B cell (primary cell): ENCODE measurements at places on chromosomes 3 and 15.
A peak's percentile ranks its signal among the peaks of the same experiment; 100 is the strongest.

DNA sequence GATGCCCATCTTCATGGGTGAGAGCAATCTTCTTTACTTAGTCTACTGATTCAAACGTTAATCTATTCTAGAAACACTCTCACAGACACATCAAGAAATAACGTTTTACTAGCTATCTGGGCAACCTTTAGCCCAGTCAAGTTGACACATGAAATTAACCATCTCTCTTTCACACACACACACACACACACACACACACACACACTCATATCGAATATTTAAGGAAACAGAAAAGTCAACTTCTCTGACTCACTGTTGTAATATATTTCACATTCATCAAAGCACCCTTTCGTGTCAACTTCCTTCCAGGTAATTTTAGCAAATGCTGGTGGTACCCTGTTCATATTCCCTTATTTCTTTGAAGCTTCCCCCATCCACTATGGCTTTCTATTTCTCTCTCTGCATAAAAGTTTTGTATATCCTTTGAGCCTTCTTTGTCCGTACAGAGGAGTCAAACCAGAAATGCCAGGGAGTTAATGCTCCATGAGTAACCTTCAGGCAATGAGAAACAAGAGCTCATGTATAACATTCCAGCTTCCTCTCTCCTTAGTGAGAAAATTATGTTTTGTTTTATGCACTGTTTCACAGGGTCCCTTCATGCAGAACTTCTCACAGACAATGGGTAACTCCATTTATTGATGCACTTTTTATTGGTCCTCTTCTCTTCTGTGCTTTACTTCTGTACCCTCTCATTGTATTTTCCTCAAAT is 335.5 kb upstream of the CBLB start:
- no peak for DNase-seq

GRCh38 chr3:47512416-47513124 is 942 bp downstream of the ELP6 start:
- peak; percentile 57 for DNase-seq

GRCh38 chr3:157573281-157573680 is 70.1 kb upstream of the VEPH1 start:
- no peak for DNase-seq

DNA sequence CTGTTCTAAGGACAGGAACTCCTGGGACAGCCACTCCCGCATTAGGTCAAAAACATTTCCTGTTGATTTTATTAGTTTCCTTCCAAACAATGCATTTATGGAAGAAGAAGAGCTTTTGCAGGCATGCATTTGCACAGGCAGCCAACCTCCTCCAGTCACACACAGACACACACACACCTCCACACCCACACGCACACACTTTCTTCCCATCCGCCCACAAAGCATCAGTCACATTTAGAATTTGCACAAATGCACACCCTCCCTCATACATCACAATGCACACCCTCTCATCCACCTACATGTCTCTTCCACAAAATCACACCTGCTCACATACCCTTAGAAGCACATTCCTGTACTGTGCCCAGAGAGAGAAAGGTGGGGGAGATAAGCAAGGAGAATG is 4.1 kb upstream of the TYRO3 start:
- DNase-seq = no peak

- DNase-seq = no peak
These were observed 12.0 kb downstream of the CGGBP1 start for GRCh38 chr3:88046766-88047165.

- DNase-seq = no peak
These were observed 3.0 kb downstream of the DLL4 start for GRCh38 chr15:40932156-40932555.

- DNase-seq = no peak
These were observed 33.0 kb downstream of the SNRK start for GRCh38 chr3:43319376-43319775.

DNA sequence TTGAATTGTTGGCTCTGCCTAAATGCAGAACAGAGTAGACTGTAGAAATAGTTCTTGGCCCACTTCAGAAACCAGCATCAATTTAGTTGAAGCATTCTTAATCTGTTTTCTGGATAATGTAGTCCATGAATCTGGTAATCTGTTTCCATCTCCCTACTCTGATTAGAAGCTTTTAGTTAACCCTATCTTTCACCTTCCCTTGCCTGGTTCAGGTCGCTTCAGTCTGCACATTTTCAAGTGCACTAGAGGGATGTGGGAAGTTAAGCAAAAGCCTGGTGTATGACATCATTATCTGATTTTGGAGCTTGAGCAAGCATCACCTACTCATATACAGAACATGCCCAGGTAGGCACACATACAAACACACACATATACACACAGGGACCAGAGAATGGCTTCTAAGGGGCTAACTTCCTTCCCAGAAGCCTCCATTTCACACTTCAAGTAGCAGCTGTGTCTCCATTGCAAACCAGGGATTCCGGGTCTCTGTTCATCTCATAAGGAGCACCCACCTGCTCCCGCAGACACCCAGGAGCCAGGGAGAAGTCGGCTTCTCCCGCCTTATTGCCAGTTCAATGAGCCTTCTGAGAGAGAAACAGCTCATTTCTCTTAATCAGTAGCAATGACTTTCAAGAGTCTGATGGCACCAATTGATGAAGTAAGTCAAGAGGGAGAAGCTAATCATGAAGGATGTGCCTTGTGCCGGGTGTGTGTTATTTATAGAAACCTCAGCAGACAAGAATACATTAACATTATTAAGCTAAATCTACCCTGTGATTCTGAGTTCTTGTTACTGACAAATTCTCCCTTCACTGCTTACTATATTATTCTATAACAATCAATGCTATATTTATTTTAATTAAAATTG is 347.9 kb upstream of the STAC start:
- no peak for DNase-seq

DNA sequence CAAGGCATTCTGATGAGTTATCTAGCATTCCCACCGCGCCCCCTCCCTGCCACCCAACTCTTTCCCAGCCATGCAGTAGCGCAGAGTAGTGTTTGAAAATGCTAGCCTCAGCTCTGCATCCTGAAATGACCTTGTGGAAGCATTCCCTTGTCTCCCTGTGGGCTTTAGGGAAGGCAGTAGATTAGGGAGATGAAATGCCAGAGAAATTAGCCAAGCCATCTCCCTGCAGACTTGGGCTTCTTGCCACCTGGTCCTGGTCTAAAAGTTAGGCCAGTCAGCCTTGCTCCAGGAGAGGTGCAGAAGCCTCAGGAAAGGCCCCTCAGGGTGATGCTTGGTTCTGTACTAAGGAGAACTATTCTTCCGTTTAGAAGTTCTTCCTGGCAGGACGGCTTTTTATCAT is 231.2 kb downstream of the CACNA2D3 start:
- DNase-seq = no peak

DNA sequence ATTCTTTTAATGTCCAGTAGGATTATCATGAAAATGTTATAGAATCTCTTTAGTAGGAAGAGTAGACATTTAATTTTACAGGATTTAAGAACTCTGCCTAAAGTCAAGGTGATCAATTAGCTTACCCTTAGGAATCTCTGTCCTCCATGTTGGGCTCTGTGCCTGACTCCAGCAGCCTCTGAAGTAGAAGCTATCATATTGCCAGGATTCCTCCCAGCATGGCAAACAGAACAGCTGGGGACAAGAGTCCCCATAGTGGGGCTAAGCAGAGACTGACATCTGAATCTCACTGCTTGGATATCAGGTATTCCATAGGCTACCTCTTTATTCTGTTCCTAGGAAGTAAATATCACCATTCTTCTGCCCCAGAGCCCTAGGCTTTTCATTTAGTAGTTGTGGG is 1.5 kb downstream of the SLC15A2 start:
- no peak for DNase-seq

- no peak for DNase-seq
These were observed 99.7 kb downstream of the LRIG1 start for GRCh38 chr3:66401157-66401550.

GRCh38 chr3:112096176-112096575 is 10.0 kb downstream of the C3orf52 start:
- DNase-seq = no peak

- peak; percentile 81 for DNase-seq
These were observed 2.5 kb downstream of the XIRP1 start for GRCh38 chr3:39189959-39190269.

GRCh38 chr3:148981273-148981672 is 10.1 kb upstream of the GYG1 start:
- DNase-seq = no peak

DNA sequence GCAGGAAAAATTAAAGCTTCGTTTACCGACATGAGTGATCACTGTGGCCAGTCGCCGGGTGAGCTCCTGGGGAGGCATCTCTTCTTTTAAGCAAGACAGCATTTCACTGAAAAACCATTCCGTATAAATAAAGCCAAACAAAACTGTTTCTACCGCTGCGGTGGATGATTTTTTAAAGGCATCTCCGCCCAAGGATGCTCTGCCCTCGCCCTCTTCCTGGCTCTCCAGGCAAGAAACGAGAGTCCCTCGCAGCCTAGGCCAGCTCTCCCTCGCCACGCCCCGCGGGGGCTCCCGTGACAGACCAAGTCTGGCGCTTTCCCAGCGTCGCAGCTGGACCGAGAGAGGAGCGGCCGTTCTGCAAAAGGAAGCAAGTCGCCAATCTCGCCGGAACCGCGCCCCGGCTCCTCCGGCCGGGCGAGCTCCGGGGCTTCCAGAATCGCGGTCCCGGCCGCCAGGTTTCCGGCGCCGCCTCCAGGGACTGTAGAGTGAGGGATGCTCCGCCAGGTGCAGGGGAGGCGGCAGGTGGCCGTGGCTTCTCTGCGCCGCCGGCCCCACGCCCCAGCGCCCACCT is 458 bp downstream of the MCF2L2 start:
- no peak for DNase-seq

DNA sequence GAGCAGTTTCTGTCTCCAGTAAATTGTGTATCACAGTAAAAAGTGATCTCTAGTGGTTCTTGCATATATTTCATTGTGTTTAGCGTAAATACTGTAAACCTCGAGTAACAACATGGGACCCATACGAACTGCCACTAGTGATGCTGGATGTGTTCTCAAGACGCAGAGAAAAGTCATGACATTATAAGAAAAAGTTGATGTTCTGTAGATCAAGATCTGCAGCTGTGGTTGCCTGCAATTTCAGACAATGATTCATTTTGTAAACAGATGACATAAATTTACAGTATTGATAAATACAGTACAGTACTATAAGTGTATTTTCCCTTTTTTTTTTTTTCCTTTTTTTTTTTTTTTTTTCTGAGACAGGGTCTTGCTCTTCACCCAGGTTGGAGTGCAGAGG is 100.1 kb downstream of the DPH6 start:
- no peak for DNase-seq

DNA sequence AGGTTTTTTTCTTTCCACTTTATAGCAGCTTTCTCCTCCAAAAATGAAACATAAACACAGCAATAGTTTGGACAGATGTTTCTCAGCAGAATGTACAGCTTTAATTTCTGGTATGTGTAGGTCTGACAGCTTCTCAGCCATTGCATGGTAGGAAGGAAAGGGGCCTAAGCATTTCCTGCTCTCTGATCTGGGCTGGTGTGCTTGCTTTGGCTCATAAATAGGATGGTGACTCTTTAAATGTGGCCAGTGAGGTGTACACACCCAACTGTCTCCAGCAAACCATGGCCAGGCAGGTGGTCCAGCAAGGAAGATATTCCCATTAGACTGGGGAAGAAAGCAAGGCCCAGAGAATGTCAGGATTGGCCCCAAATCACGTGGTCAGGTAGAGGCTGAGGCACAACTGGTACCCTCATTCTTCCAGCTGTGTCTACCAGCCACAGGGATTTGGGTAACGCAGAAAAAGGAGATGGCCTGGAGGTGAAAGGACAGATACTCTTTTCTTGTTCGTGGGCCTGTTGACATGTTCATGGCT is 52.1 kb downstream of the ITGA11 start:
- no peak for DNase-seq

- no peak for DNase-seq
These were observed 420.4 kb downstream of the EPHA3 start for GRCh38 chr3:89527736-89528305.
